ENCODE measurements at places on chromosomes 7 and 10.

DNA sequence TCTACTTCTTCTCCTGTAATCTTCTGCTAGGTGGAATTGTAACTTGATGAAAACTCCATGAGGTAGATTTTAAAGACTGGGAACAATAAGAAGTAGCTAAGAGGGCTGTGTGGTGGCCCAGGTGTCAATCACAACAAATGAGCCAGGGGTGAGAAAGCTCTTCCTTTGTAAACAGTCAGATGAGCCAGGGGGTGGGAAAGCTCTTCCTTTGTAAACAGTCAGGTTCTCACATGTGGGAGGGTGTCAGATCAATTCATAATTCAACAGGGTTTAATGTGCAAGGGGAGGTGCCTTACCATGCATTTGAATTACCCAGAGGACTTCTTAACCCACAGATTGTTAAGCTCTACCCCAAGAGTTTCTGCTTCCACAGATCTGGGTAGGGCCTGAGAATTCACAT, 312.4 kb upstream of the AUTS2 start:
- DNase-seq = no peak

DNA sequence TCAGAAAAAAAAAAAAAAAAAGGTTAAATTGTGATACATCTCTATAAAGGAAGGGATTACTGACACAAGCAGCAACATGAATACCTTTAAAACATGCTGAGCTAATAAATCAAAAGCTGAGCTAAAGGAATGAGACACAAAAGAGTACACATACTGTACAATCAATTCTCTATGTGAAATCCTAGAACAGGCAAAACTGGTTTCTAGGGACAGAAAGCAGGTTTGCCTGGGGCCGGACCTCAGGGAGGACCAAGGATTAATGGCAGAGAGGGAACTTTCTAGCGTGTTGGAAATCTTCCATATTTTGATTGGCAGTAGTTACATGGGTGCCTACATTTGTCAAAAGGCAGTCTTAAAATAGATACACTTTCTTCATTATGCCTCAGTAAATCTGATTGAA, 52.5 kb downstream of the KLRG2 start:
- DNase-seq = no peak

- DNase-seq = no peak
These were observed 3.3 kb downstream of the SLC26A3 start for GRCh38 chr7:107799647-107800264.

GRCh38 chr10:1379601-1380000, 323.4 kb downstream of the WDR37 start:
- no peak for DNase-seq

GRCh38 chr10:11754173-11754572, 12.0 kb downstream of the ECHDC3 start:
- DNase-seq = no peak

DNA sequence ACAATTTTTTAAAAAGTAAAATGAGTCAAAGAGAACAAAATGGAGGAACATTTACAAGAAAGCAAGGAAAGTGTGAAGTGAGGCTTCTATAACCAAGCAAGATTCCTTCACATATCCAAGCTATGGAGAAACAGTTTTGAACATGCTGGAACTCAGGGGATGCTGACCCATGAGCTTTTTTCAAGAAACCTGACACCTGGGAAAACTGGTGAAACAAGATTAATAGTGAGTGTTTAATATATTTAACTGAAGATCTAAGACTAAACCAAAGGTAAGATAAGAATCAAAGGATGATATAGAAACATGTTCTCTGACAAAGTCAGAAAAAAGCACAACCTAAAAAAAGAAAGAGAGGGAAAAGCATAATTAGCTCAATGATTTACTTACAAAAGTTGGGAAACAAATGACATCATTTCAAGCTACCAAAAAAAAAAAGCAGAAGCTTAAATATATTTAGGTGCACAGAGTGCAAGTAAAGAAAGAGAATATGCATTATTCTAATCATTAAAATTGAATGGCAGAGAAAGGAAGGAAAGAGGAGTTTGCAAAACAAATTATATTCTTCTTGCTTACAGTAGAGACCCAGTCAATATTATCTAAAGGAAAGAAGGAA, 24.9 kb downstream of the C7orf25 start:
- DNase-seq = no peak

DNA sequence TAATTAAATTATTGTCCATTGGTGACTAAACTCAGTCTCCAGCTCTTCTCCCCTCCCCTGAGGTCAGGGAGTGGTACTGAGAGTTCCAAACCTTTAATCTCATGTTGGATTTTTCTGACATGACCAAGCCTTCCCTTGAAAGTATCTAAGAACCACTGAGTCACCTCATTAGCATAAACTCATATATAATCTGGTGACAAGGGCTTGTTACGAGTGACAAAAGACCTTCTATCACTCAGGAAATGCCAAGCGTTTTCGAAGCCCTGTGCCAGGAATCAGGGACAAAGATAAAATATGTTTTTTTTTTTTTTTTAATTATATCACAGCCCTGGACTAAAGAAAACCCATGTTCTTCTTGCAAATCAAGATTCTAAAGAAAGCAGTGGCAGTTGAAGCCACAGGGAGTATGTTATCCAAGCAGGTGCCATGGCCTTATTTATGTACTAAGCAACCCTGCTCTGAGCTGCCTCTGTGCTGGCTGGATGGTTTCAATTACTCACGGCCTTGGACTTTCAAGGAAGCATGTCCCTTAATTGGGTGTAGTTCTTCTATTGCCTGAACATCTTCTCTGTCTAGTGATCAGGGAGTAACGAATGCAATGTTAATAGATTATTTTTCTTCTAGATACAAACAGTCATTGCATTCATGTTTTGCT, 169.0 kb upstream of the PRKCQ start:
- no peak for DNase-seq

- DNase-seq = no peak
These were observed 30.6 kb downstream of the IL15RA start for GRCh38 chr10:5946786-5947185.

DNA sequence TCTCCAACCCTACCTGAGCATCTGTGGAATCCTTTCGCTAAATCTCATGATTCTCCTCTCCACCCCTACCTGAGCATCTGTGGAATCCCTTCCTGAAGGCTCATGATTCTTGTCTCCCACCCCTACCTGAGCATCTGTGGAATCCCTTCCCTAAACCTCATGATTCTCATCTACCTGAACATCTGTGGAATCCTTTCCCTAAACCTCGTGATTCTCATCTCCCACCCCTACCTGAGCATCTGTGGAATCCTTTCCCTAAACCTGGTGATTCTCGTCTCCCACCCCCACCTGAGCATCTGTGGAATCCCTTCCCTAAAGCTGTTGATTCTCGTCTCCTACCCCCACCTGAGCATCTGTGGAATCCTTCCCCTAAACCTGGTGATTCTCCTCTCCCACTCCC, 342.0 kb downstream of the SDK1 start:
- no peak for DNase-seq

- no peak for DNase-seq
These were observed 21.7 kb upstream of the MCM10 start for GRCh38 chr10:13139676-13140075.

- no peak for DNase-seq
These were observed 15.4 kb downstream of the PPP2R2D start for GRCh38 chr10:131915990-131916766.

DNA sequence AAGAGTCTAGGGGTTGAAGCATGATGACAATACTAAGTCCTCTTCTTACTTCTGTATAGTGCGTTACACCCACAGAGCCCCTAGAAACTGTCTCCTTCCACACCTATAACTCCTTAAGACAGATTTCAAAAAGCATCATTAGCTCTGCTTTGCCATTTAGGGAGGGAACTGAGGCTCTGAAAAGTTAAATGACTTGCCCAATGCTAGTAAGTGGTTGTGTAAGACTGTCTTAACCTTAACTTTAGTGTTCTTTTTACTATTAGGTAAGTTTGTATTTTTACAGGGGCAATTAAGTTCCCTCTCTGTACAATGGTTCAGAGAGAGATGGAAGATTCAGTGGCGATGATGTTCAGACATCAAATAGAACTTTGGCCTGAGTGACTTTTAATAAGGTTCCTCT, 72.7 kb upstream of the ASAH2 start:
- DNase-seq = no peak

DNA sequence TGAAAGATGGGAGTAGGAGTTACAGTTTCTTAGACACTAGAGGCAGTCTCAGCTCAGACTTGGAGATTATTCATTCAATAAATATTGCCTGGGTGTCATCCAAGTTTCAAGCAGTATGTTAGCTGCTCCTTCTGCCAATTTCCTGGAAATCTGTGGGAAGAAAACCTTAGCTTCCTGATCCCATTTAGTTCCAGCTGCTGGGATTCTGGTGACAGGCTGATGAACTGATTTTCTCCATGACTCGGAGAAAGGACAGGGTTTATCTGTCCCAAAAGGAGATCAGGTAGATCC, 95.8 kb downstream of the CLEC2L start:
- DNase-seq = no peak

GRCh38 chr10:113259576-113260226, 293.2 kb upstream of the HABP2 start:
- no peak for DNase-seq

- no peak for DNase-seq
These were observed 129.5 kb downstream of the MAD1L1 start for GRCh38 chr7:2103071-2103898.

GRCh38 chr7:150567169-150567568, at the start of gene GIMAP4:
TSS of gene GIMAP4 (plus strand) at chr7:150567390. CDS start at chr7:150569902, 2,512 bp downstream.
- no peak for DNase-seq

DNA sequence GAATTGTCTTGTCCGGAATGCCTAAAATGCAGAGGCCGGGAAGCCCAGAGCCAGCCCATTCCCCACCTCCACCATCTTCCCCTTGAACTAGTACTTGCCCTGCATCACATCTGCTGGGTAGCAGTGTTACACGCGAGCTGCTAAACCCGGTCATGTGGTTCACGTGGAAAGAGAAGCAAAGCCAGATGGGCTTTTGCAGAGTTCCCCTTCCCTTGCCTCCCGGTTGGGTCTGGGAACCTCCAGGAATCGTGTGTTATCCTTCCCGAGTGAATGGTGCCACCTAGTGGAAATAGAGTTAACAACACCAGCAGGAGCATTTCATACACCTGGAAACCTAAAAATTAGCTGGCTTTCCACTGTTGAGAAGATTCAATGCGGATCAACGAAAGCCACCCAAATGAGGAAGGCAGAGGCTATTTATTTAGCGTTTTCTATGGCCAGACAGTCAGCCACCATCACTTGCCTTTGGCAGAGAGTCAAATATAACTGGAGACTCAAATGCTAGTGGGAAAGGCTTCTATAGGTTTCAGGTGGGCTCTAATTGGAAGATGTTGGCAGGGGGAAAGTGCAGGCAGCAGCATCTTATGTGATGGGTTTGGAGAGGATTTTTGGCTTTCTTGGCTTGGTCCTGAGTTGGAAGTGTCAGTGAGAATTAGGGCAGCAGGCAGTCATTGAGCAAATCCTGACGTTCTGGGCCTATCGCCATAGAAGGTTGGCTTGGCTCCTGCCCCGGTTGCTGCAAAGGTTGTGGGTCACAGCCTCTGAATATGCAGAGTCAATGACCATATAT, 12.9 kb upstream of the DENND2A start:
- DNase-seq = no peak

DNA sequence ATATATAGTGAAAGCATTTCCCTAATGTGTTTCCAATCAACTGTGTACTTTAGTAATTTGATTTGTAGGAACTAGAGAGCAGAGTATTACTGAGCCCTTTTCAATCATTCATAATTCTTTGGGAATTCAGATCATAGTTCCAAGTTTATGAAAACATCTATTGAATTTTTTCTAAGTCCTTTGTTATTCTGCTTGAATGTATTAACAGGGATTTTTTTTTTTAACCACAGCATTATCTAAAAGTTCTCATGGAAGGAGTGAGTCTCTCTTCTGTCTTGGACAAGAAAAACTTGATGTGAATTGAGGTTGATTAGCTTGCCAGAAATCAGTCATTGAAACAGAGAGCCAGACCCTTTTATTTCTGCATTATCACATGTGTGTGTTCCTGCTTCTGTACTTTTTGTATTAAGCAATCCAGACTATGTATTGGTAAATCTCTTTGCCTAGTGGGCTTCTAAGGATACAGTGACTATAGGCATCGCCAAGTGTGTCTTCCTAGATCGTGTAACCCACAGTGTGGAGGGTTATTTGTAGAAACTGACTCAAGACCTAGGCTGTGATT, 59.9 kb downstream of the BMPER start:
- DNase-seq = no peak

DNA sequence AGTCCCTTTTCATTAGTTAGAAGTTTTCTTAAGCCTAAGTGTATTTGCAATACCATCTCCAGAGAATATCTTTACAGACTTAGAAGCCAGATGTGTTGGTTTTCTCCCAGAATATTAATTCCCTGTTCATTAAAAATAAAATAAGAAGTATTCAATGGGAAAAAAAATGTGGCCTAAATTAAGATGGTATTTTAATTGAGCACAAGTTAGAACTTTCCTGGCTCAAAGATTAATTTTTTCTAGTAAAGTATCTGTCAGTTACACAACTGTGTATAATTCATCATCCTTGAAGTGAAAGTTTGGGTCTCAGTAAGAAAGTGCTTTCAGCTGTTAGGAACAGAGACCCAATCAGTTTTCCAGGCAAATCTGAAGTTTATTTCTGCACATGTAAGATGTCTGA, 1179.5 kb upstream of the C7orf33 start:
- no peak for DNase-seq

GRCh38 chr10:117223693-117224430, 17.1 kb upstream of the SLC18A2 start:
- DNase-seq = no peak

GRCh38 chr10:14781763-14782162, 7.1 kb upstream of the FAM107B start:
- no peak for DNase-seq
